Cerebellum (tissue), 4 donors: ENCODE measurements at places on chromosomes 1 and 21.

DNA sequence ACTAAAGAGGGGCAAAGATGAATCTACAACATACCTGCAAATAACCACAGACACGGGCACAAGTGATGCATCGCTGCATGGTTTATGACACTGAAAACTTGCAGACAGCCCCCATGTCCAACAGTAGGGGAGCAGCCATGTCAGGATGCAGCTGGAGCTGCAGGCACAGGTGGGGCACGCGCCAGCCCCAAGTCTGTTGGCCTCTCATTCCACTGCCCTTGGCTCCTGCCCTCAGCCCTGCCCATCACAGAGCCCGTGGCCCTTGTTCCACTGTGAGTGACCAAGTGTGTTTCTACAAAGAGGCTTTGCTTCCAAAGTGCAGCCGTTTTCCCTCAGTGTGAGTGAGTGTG is 3.2 kb upstream of the PADI4 start:
- no peak for DNase-seq

DNA sequence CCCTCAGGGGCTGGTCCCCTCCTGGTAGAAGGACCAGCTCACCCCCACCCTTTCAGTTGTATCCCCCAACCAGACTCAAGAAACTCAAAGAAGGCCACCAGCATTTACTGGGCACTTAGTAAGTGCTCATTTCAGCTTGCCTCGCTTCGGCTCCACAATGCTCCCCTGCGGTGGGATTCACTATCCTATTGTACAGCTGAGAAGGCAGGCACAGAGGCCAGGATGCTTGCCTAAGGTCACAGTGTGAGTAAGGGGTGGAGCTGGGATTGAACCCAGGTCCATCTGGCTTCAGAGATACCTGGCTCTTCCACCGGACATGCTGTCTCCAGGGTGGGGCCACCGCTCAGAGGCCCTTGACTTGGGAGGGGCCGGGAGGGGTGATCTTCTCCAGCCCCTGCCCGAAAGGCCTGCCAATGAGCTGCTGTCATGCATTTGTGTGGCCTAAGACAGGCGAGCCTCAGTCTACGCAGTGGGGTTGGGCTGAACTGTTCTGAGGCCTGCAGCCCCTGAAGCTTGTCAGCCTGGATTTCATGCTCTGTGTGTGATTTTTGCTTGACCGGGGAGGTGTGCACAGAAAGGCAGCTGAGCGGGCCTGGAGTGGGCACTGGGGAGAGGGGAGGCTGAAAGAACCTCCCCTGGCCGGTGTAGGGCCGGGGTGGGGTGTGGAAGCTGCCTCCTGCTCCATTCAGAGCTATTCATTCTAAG is 48.1 kb downstream of the DMRTB1 start:
- no peak for DNase-seq

- no peak for DNase-seq
Observed at GRCh38 chr1:222781251-222781650, 33.6 kb upstream of the DISP1 start.

GRCh38 chr21:26067836-26068594 is 102.6 kb downstream of the APP start:
- DNase-seq = no peak

DNA sequence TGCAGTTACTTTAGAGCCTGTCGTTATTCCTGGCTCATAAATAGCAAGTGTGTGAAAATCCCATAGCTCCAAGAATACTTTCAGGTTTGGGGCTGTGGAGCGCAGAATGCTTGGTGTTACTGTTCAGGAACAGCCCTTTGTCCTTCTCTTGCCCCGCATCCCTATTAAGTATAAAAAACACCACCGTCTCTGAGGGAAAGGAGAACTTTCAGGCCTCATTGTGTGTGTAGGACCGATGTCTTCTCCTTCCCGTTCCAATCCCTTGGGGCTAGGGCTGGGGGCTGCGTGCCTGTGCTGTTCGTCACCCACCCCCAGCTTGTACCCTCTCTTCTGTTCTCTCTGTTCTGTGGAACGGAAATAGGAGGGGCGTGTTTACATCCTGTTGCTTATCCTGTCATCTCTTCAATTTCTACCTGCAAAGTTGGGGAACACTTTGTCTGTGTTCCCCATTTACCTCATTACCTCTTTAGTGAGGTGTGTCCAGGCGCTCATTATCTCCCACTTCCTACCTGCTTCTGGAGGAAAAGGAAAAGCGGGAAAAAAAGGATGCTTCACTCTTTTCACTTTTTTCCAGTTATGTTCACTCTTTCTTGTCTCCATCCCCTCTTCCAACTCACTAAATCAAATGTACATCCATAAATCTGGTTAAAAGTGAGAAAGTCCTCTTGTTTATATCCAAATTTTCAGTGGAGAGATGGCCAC is 788 bp upstream of the TXNIP start:
- no peak for DNase-seq

GRCh38 chr21:28805885-28806284 is 186.8 kb downstream of the LTN1 start:
- DNase-seq = no peak

DNA sequence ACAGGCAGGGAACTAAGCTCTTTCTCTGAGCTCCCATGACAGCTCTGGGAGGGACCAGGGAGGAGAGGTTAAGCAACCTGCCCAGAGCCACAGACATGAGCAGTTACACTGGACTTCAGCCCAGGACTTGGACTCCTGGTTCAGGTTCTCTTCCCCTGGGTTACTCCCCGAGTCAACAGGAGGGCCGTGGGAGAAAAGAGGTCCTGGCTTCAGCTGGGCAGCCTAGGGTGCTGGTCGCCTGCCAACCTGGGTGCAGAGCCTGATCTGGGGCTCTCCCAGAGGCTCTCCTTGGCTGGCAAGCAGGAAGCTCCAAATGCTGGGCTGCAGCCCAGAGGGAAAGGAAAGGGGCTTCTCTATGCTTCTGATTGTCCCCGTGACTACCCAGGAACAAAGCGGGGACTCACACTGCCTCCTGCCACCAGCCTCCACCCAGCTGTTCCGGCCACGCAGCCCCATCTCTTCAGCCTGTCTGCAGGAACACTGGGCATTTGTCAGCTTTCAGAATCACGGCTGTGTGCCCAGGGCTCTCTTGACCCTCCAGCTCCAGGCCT is 141.8 kb downstream of the HIVEP3 start:
- DNase-seq = no peak
